ENCODE measurements at places on chromosomes 16 and 17.
A peak's percentile ranks its signal among the peaks of the same experiment; 100 is the strongest.

DNA sequence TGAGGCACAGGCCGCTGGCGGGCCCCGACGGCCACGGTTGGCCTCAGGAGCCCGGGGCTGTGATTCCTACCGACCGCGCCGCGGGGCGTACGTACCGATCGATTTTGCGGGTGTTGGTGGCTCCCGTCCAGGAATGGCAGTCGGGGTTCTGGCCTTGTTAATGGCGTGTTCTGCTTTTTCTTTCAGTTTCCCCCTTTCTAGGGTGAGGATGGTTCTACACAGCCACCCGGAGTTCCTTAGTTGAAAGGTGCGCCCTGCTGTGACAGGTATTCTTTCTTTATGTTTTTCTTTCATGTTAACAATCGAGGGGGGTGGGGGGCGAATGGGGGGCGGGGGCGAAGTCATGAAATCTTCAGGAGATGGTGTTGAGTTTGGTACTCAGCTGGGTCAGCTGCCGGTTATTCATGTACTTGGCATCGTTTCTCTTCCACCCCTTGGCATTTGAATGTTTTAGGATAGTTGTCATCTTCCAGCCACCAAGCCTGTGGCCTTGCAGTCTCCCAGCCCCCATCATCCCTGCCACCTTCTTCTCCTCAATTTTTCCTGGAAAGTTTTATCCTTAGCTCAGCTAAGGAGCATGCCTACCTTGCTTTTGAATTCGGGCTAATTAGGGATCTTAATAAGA is 802 bp downstream of the CYLD start:
- peak; percentile 17 for DNase-seq

GRCh38 chr16:85192238-85193114 is 80.2 kb upstream of the CIBAR2 start:
- no peak for DNase-seq

GRCh38 chr16:56679818-56680217 is 2.5 kb upstream of the MT1X start:
- no peak for DNase-seq

GRCh38 chr17:60909405-60909804 is 231.8 kb downstream of the BCAS3 start:
- DNase-seq: no peak

Data from mesendoderm (in vitro differentiated cells).